ENCODE measurements at places on chromosomes 5 and 9.

- no peak for DNase-seq
Observed at GRCh38 chr9:5185220-5185840, at the start of gene INSL6. Gene INSL6, minus strand, starts transcription at chr9:5185639. Its CDS starts 37 bp downstream, at chr9:5185602.

- no peak for DNase-seq
Observed at GRCh38 chr5:34521628-34522290, 134.4 kb upstream of the RAI14 start.

DNA sequence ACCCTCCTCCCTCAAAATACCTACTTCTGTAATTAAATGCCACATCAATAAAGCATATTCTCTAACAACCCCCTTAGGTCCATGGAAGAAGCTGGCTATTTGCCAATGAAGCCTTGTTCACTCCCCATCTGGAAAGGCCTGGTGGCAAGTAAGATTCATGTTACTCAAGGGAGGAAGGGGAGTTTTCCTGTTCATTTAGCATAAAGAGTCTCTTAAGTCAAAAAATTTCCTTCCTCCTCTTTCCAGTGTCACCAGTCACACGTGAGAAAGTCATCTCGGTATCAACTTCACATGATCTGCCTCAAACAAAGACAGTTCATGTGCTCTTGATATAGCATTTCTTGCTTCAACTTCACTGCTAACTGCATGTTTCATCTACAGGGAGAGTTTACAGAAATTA, 32.7 kb upstream of the RIC1 start:
- DNase-seq, result no peak

GRCh38 chr5:172091956-172092732, 85.7 kb upstream of the FBXW11 start:
- no peak for DNase-seq

GRCh38 chr9:105206821-105207699, 37.4 kb upstream of the SLC44A1 start:
- DNase-seq, result no peak

DNA sequence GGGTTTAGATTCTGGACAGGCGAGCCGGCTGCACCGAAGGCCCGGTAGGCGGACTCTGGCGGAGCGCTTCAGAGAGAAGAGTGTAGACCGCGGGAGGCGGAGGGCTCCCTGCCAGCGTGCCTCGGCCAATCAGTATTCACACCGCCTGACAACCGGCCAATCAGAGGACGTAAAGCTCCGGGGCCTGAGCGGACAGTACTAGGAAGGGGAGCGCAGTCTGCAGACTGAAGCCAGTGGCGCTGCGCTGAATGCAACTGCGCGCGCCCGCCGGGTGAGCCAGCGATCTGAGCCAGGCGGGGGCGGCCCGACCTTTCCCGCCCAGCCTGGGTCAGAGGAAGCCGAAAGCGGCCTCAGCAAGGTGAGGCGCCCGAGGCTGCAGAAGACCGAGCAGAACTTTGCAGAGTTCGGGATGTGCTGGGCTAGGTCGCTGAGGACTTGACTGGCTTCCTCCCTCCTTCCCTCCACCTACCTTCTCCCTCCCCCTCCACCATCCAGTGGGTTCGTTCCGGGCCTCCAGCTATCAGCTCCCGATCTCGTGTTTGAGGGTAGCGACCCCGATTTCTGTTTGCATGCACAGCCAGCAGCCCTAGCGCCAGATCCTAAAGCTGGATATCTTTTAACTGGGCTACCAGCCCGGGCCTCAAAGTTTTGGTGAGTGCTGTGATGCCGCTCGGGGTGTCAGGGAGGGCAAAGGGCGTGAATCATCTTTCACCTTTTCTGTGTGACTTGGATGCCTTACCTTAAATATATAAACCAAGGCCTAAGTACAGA, at the start of gene DMRT2:
TSS of gene DMRT2 (plus strand) at position 233 of the 771 bp plus-strand sequence. CDS start 1,257 bp downstream, outside the sequence.
- DNase-seq, result no peak

- no peak for DNase-seq
Observed at GRCh38 chr5:87074934-87075541, 192.6 kb upstream of the RASA1 start.

GRCh38 chr5:2190549-2190948, 307.8 kb upstream of the IRX4 start:
- no peak for DNase-seq

- no peak for DNase-seq
Observed at GRCh38 chr5:173247510-173247909, 12.5 kb upstream of the NKX2-5 start.

DNA sequence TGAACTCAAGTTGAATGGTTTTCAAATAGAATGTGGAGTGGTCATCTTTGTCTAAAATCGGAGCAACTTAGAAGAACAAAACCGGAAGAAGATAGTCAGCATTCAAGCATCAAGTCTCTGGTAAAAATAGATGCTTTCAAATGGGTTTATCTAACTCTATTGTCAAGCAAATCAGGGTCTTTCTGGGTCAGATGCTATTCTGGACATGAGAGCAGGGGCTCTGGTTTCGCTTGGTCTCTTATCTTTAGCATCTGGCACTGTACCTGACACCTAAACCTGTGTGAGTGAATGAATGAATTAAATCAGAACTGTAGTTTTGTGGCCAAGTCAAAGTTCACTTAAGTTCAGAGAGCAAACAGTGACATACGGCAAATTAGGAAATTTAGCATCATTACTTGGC, 173.5 kb downstream of the SLIT3 start:
- no peak for DNase-seq

GRCh38 chr5:159395202-159395601, 64.9 kb upstream of the IL12B start:
- DNase-seq, result no peak

All from NCI-H2107 (cell line).